ENCODE measurements at places on chromosomes 1 and 21. TPM values are rescaled to one million over a fixed set of nuclear protein-coding genes. Genes with fewer than 3 reads are reported as not detected.
A peak's percentile ranks its signal among the peaks of the same experiment; 100 is the strongest.

GRCh38 chr1:114078116-114078515 lies 75.6 kb downstream of the SYT6 start:
- no peaks in the 10 kb centered on the region for H3K36me3 ChIP-seq
- H3K4me1 ChIP-seq: peaks cover 5% of the 10 kb centered on the region
- no peak overlapping the region for H3K27ac ChIP-seq
- H3K27me3 ChIP-seq: peaks cover 4% of the 10 kb centered on the region
- DNase-seq: no peak

DNA sequence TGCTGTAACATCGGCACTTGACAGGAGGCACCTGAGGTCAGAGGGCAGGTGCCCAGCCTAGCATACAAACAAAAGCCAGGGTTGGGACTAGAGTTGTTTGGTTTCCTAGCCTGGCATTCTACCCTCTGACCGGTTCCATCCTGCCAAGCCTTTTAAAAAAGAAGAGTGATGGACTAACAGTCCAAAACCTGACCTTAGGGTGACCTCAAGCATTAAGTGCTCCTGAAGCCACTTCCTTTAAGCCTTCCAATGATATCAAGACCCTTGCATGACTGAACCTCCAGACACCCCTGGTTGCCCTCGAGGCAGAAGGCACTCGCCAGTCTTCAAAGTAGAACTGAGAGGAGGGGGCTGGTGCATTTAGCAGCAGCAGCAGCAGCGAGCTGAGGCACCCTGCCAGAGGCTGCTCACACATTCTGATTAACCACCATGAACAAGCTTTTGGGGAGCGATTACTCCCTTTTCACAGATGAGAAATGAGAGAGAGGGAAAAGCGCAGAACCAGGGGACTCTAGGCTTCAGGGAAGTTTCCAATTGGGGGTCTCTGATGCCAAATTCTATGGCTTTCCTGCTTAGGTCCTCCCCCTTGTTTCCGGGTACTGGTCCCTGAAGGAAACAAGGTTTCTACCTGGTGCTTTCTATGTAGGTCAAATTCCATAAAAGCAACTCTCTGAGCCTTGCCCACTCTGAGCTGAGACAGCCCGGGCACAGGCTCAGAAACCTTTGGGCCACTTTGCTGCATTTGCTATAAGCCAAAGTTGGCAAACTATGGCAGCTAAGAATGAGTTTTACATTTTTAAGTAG lies 9.2 kb downstream of the SLC2A1 start:
- H3K27ac ChIP-seq: peak overlapping the region; percentile 83
- H3K4me1 ChIP-seq: peaks cover 86% of the 10 kb centered on the region

OR2AK2 gene
- not detected for total RNA-seq

GRCh38 chr1:38052750-38053415 lies 6.3 kb upstream of the POU3F1 start:
- H3K36me3 ChIP-seq: no peaks in the 10 kb centered on the region
- H3K27ac ChIP-seq: no peak overlapping the region
- DNase-seq: no peak
- H3K4me1 ChIP-seq: peaks cover 13% of the 10 kb centered on the region

DNA sequence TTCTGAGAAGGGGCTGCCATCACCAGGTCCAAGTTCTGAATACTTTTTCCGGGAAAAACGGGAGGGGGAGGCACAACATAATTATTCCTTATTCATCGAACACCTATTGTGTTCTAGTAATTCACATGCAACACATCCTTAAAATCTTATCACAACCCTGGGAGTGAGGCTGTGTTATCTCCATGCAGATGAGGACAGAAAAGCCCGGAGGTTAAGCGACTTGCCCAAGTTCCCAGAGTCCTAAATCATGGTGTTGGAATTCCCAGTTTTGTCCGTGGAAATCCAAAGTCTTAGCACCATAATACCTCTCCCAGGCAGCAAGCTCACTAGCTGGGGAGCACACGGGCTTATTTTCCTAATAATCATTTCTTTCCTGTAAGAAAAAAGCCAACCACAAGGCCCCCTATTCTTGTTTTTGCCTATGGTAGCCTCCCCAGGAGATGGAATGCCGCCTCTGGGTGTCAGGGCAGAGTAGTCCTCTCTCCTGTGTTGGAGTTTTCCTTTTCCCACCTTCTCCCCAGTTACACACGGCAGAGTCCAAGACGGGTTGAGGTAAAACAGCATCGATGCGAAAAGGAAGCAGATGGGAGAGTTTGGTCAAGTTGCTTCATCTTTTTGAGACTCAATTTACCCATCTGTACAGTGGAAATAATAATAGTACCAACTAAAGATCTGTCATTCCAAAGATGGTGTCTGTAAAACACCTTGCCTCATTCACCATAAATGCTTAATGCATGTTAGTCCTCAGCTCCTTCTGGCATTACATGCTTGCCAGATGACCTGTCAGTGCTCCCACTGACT lies 228.0 kb upstream of the TMEM51 start:
- H3K36me3 ChIP-seq: no peaks in the 10 kb centered on the region
- H3K4me3 ChIP-seq: peak overlapping the region; percentile 70
- no peak overlapping the region for H3K27ac ChIP-seq

LRRC41 gene
- 64.6 TPM for total RNA-seq

GRCh38 chr1:78667939-78668338 lies 18.3 kb downstream of the IFI44 start:
- no peak overlapping the region for H3K4me3 ChIP-seq
- peaks cover 20% of the 10 kb centered on the region for H3K4me1 ChIP-seq
- no peak overlapping the region for H3K27ac ChIP-seq
- peaks cover 16% of the 10 kb centered on the region for H3K36me3 ChIP-seq
- no peak for DNase-seq

DNA sequence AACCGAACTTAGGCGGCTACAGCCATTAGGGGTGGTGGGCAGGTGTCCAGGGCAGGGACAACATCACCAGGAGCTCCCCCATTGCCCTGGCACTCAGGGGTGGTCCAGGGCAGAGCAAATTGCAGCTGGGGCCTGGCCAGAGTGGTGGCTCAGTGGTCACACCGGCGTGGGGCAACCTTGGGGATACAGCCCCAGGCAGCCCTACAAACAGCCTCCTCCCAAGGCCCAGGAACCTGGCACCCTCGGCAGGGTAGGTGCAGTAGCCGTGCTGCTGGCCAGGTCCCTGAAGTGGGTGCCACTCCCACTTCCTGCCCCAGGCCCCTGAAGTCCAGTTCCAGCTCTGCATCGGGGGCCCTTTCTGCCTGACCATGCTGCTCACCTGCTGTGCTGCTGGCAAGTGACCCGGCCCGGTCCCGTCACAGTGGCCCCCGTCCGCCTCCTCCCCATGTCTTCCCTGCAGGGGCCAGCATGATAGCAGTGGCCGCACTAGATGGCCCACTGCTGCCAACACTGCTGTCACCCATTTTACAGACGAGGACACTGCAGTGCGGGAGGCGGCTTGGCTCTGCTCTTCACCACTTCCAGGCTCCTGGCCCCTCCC lies 712.8 kb downstream of the MATN1 start:
- H3K27ac ChIP-seq: no peak overlapping the region
- DNase-seq: peak; percentile 28

ZNF648 gene
- not detected for total RNA-seq

DNA sequence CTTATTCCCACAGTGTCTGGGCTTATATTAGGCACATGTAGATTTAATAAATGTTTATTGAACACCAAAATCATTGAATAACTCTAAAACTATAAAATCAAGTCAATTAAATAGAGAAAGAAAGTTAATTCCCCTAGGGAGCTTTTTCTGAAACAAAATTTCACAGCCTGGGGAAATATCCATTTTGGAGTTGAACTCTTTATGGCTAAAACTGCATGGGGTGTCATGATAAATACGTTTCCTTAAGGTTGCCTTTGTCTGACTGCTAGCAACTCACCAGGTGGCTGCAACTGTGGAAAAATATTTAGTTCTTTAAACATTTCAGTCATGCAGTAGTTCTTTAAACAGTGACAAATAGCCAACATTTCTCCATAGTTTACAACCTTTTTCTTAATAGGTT lies 496.1 kb downstream of the LRRIQ3 start:
- no peak overlapping the region for H3K4me3 ChIP-seq
- no peaks in the 10 kb centered on the region for H3K36me3 ChIP-seq
- no peaks in the 10 kb centered on the region for H3K27me3 ChIP-seq
- no peaks in the 10 kb centered on the region for H3K4me1 ChIP-seq
- DNase-seq: no peak

EXOC8 gene
- total RNA-seq: 13.3 TPM

- peaks cover 7% of the 10 kb centered on the region for H3K36me3 ChIP-seq
- H3K27me3 ChIP-seq: peaks cover 6% of the 10 kb centered on the region
- H3K27ac ChIP-seq: no peak overlapping the region
- H3K4me1 ChIP-seq: peaks cover 21% of the 10 kb centered on the region
These were observed 3.6 kb upstream of the GNB1 start for GRCh38 chr1:1894354-1895059.

- H3K27me3 ChIP-seq: no peaks in the 10 kb centered on the region
- H3K36me3 ChIP-seq: peaks cover 65% of the 10 kb centered on the region
- peak overlapping the region; percentile 37 for H3K27ac ChIP-seq
- H3K4me3 ChIP-seq: peak overlapping the region; percentile 78
- DNase-seq: peak; percentile 96
These were observed 14.7 kb downstream of the ZBTB7B start for GRCh38 chr1:155017041-155017945.

Data from activated CD4-positive, alpha-beta T cell treated with anti-CD3 and anti-CD28 coated beads, Interleukin-2, amount 10 ng/mL, durations not matched to agents 24 days and 14 days (primary cell).